Caco-2 (cell line): ENCODE measurements at places on chromosomes 1 and 21. TPM values are rescaled to one million over a fixed set of nuclear protein-coding genes. Genes with fewer than 3 reads are reported as not detected.

Gene REN
- total RNA-seq, result not detected in 2 replicates

GRCh38 chr1:170568197-170568596 is 36.2 kb downstream of the GORAB start:
- no peaks in the 10 kb centered on the region for H3K27me3 ChIP-seq
- no peaks in the 10 kb centered on the region for H3K4me1 ChIP-seq
- no peaks in the 10 kb centered on the region for H3K36me3 ChIP-seq

- no peaks in the 10 kb centered on the region for H3K27me3 ChIP-seq
- no peaks in the 10 kb centered on the region for H3K36me3 ChIP-seq
- H3K27ac ChIP-seq, result peak within 1 kb of the TSS; percentile 66
- peak; percentile 41 for DNase-seq
These were observed at the start of gene CSF1 for GRCh38 chr1:109910123-109910962. CSF1 (plus strand) TSS chr1:109910849; CDS start chr1:109911024, 175 bp downstream.

- no peaks in the 10 kb centered on the region for H3K4me1 ChIP-seq
- no peak overlapping the region for H3K27ac ChIP-seq
- no peaks in the 10 kb centered on the region for H3K36me3 ChIP-seq
- H3K4me3 ChIP-seq, result no peak overlapping the region
These were observed 47.1 kb downstream of the TCP10L start for GRCh38 chr21:32538147-32538792.
